ENCODE measurements at places on chromosomes 7 and 10.

- DNase-seq, result no peak
These were observed 163.6 kb downstream of the PPP1R17 start for GRCh38 chr7:31850601-31851000.

DNA sequence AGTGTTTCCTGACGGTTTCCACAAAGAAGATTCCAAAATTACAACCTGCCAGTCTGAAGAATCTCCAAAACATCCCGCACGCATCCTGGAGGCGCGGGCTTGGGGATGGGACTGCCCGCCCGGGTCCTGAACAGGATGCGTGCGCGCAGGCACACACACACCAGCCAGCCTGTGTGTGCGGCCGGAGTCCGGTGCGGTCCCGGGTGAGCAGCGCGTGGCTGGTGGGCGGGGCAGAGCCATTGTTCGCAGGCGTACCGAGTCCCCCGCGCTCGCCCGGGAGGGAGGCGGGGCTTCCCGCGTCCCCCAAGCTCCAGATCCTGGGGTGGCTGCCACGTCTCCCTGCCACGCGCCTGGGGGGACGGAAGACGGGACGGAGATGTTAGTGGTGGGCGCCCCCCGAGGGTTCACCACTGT is 675 bp upstream of the SCD start:
- DNase-seq, result peak; percentile 55

- DNase-seq, result no peak
These were observed 39.8 kb upstream of the TRIM8 start for GRCh38 chr10:102604439-102604841.

- DNase-seq, result no peak
These were observed 12.6 kb downstream of the TSPAN15 start for GRCh38 chr10:69463886-69464285.

DNA sequence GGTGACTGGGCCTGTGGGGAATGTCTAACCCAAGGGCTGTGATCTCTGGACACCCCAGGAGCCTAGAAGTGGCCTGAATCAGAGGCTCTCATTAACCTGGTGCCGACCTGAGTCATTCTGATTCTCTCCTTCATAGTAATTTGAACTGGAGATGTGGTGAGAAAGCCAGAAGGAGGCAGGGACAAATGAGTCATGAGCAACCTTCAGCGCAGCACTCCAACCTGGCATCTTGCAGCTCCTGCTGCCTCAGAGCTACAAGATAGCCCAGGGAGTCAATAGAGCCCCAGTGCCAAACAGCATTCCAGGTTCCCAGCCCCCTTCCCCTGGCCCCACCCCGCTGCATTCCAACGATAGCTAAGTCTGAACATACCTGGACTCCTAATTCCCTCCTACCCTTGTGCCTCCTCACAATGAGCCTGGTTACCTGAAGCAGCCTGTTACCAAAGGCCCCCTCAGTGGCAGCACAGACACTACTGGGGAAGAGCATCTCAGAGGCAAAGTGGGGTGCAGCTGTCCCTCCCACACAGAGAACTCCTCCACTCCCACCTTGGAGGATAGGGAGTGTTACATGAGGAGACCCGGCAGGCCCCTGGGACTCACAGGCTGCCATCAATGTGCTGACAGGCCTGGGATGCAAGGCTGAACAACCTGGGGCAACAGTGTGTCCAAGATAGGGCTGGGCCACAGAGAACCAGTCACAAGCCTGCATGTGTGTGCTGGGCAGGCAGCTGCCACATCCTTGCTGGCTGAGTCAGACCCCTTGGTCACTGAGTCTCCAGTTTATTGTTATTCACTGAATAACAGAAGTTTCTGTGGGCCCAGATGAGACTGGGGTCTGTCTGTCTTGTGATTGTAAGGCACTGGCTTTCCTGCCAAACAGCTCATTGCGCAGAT is 76.8 kb upstream of the LEP start:
- no peak for DNase-seq

DNA sequence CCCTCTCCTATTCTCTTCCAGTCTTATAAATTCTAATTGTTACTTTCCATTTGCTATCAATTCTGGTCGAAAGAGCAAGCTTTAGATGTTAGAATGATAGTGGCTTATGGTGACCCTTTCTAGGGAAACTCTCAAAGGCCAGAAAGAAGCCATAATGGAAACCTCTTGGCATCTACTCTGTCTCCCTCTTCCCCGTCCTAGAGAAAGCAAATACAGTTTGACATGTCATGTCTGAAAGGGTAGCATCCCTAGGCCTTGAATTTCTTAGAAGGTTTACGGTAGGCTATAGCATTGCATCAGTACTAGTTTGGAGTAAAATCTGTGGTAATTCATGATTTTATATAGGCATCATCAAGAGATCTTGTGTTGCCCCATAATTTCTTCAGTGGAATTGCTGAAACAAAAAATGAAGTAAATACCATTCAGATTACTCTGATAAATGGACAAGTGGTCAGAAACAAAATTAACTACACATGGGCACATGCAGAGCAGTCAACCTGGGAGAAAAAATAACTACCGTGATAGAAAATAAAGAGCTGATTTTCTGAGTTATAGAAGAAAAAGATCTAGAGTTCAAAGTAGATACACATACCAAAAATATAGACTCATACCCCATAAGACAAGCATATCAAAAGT is 4.4 kb downstream of the PRKAR2B start:
- DNase-seq, result no peak

GRCh38 chr7:157522954-157523353 is 186.2 kb downstream of the DNAJB6 start:
- DNase-seq, result no peak

- no peak for DNase-seq
These were observed 174.1 kb upstream of the TNRC18 start for GRCh38 chr7:5597772-5598171.

GRCh38 chr10:132729810-132730572 is 56.0 kb downstream of the NKX6-2 start:
- no peak for DNase-seq

- DNase-seq, result no peak
These were observed 7.4 kb downstream of the ADCYAP1R1 start for GRCh38 chr7:31059551-31059950.

DNA sequence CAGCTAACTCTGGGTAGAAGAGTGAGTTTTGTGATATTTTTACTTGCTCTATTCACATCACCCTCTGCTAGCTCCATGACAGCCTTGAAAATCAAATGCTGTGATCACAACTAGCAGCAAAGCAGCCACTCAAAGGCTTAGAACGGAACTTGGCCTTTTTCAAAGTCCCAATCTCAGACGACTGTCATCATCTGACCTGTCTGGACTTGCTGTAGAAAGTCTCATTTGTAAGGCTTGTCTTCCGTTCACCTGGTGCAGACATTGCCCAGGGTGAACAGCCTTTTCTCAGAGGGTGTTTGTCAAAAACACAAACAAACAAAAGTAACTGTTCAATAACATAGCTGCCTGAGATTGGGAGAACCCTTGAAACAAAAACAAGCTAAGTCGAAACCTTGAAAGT is 458.9 kb upstream of the ADARB2 start:
- no peak for DNase-seq

DNA sequence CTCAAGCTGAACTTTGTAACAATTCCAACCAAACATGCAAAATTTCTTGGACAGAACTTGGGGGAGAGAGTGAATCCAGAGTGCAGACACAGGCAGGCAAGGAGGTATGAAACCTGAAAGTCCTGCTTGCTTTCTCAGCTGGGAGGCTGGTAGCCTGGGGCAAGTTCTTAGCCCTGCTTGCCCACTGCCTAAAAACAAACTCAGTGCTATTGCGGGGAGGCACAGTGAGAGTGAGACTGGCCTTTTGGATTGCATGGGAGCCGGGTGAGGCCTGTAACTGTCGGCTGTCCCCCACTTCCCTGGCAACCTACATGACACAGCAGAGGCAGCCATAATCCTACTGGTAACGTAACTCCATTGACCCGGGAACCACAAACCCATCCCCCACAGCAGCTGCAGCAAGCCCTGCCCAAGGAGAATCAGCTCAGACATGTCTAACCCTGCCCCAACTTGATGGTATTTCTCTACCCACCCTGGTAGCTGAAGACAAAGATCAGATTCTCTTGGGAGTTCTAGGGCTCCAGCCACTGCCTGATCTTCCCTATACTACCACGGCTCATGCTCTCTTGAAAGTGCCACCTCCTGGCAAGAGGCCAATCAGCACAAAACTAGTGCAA is 663.6 kb downstream of the GRM8 start:
- no peak for DNase-seq

DNA sequence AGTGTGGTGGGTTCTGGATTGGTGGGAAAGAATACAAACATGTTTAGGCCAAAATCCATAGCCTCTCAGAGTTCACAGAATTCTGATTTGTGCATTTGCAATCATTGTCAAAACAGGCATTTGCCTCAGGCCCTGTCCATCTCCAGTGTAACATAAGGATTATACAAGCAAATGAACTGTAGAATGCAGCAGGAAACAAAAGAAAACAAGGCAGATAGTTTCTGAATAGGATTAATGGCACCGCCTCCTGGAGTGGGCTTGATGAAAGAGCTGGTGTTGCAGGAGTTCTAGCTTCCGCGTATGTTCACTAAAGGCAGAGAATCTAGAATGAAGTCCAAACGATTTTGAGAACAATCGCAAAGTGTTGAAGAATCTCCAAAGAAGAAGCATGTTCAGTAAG is 11.3 kb upstream of the MPP7 start:
- no peak for DNase-seq

GRCh38 chr10:104016661-104017060 is 49.7 kb downstream of the SLK start:
- DNase-seq, result no peak

- no peak for DNase-seq
These were observed 98.2 kb downstream of the PCDH15 start for GRCh38 chr10:54702583-54703485.

- DNase-seq, result no peak
These were observed 82.3 kb downstream of the ZEB1 start for GRCh38 chr10:31401287-31401686.

- DNase-seq, result no peak
These were observed 560.5 kb downstream of the PARD3 start for GRCh38 chr10:34254596-34254995.

DNA sequence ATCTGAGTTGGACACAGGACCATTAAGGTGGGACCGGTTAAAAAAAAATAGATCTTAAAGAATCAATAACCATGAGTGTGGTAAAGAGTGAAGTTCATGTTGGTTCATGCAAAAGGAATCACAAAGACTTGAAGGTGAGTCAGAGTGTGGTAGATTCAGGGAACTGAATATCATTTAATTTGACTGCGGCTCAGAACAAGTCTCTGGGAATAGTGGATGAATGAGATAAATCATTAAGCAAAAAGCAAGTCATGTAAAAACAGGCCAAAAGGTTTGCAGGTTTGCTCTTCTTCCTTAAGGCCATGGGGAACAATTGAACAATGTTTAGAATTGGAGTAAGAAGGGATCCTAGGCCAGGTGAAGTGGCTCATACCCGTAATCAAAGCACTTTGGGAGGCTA is 385.8 kb downstream of the ETV1 start:
- no peak for DNase-seq

GRCh38 chr7:15594461-15594860 is 32.6 kb upstream of the AGMO start:
- DNase-seq, result no peak

DNA sequence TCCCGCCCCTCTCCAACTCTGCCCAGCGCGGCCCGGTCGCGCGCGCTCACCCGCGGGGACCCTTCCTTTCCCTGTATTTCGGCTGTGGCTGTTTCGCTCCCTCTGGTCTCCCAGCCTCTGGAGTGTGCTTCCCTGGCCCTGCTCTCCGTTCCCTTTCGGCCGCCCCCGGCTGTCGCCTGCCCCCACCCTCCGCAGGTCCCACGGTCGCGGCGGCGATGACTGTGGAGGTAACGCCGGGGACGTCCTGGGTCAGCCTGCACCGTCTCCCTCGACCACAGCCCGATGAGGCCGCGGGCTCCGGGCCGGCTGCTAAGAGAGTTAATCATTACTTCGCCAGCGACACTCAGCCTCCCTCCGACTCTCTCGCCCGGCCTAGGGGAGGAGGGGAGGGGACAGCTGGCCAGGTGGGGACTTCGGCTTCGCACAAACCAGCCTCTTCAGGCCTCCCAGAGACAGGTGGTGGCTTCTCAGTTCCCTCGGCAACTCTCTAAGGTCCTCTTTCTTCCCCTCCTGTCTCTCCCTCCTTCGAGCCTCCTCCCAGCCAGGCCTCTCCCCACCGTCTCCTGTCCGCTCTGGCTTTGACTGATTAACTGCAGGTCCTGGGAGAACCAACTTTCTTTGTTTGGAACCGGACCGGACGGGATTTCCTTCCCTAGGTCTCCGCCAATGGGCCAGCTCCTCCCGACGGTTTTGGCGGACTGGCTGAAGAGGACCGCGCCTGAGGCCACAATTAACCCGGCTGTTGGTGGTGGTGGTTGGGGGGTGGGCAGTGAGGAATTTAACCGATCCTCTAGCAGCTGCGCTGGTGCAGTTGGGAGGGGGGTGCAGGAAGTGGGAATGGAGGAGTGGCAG is 5.6 kb upstream of the PAX2 start:
- DNase-seq, result no peak

DNA sequence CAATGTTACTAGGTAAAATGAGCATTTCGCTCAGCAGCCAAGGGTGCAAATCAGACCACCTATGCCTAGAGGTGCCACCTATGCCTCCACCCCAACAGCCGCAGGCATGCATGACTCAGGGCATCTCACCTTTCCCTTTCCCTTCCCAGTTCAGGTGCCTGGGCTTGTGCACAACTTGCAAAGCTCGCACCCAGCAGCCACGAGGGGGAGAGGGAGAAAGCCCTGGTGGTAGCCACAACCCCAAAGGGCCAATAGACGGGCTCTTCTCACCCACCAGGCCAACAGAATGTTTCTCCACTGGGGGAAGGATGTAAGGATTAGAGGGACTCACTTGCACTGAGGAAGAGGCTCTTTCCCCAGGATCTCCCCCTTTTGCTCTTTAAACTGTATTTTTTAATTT is 462.3 kb upstream of the PCDH15 start:
- DNase-seq, result no peak

DNA sequence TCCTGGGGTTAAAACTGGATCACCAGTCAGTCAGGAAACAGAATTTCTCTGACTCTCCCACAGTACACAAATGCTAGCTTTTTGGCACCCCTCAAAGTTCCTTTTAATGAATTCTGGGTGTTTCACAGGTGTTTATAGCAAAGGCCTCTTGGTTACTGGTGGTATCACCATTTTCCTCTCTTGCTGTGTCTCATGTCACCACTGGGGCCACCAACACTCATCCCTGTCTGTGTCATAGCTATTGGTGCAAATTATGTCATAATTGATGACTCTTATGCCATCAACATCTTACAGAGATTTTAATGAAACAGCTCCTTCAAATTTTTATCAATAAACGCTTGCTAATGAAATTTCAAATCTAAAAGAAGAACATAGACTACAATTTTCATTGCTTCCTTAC is 27.7 kb upstream of the OSBPL3 start:
- no peak for DNase-seq

- no peak for DNase-seq
These were observed 95.7 kb downstream of the CTTNBP2 start for GRCh38 chr7:117777335-117778142.

DNA sequence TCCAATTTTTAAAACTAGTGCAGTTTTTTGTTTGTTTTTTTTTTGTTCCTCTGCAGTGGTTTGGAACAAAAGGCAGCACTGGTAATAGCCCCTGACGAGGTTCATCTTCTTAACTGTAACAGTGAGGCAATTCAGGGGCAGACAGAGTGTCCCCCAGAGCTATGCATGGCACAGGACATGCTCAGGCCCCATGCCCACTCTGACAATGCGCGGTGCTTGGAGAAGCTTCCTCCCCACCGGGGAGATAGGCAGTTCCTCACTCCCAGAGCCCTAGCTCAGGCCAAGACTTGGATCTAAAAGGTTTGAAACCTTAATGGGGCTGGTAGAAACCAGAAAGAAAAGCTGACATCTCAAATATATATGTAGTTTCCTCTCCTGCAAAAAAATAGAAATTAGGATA is 17.9 kb upstream of the MPP7 start:
- no peak for DNase-seq

- no peak for DNase-seq
These were observed 233.3 kb downstream of the LRRN3 start for GRCh38 chr7:111324228-111324627.
